ENCODE measurements at places on chromosomes 1 and 21.

GRCh38 chr1:220873868-220874655 lies 5.2 kb upstream of the HLX start:
- DNase-seq = no peak

GRCh38 chr1:16012590-16013219 lies 5.1 kb downstream of the HSPB7 start:
- DNase-seq = no peak

DNA sequence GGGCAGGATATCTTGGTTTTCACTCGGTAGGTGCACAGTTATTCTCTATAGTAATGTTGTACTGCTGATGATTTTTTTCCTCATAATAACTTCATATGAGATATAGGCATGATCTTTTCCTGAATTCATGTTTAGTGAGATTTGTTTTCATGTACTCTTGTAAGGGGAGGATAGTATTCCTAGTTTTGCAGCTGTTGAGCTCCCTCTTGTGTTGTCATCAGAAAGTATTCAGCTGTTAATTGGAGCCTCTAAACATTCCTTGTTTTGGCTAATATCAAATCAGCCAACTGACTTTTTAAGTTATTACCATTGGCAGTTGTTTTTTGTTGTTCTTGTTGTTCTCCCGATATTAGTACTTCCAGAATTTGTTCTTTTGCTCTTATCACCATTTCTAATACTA lies 24.4 kb downstream of the OR10R2 start:
- DNase-seq = no peak

GRCh38 chr1:169723763-169724162 lies 10.1 kb downstream of the SELE start:
- DNase-seq = no peak

DNA sequence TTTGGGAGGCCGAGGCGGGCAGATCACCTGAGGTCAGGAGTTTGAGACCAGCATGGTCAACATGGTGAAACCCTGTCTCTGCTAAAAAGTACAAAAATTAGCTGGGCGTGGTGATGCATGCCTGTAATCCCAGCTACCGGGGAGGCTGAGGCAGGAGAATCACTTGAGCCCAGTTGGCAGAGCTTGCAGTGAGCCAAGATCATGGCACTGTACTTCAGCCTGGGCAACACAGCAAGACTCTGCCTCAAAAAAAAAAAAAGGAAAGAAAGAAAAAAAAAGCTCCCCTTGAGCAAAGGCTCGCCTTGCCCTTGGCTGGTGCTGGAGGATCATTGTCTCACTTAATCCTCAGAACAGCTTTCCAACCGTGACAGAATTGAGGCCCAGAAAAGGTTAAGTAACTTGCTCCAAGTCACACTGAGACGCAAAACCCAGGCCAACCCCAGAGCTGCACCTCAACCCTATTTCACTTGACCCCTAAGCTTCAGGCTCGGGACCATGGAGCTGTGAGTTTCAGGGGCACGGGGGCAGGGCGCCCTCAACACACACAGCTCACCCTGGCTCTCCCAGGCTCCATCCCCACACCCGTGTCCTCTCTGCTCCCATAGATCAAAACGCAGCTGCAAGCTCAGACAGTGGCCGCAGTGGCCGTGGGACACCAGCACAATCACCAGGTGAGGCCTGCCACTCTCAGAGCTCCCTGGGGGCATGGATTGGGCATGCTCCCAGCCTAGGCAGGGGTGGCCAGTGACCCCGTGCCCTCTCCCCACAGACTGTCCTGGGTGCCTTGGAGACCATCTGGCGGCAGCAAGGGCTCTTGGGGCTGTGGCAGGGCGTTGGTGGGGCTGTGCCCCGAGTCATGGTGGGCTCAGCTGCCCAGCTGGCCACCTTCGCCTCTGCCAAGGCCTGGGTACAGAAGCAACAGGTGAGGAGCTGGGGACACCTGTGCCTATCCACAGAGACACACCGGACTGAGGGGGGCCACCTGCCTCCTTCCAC lies 1.6 kb downstream of the SLC25A34 start:
- DNase-seq = no peak

Data from NCI-H524 (cell line).